ENCODE measurements at places on chromosomes 16 and 17. TPM values are rescaled to one million over a fixed set of nuclear protein-coding genes. Genes with fewer than 3 reads are reported as not detected.

SEZ6L2 gene
- 11.0 TPM for polyA plus RNA-seq

CLDN7 gene
- polyA plus RNA-seq: 45.5 TPM

SPATA22 gene
- 0.49 TPM for polyA plus RNA-seq

KCNAB3 gene
- polyA plus RNA-seq: 28.0 TPM

TOP2A gene
- polyA plus RNA-seq: 162 TPM
